Stomach (tissue), 19 donors: ENCODE measurements at places on chromosomes 5 and 9.

DNA sequence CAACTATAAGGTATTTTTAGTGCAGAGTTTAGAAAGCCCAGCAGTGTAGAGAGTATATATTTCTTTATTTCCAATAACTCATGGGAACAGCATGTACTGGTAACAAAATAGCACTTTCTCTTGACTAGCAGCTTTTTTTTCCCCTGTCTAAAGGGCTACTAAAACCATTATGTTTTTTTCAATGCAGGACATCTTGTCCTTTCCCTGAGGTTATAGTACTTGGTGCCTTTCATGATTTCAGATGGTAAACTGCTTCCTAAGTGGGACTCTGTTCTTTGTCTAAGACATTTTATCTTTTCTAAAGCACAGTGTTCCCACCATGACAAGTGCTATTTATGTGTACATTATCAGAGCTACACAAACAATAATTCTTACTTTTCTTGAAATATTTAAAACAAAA, 122.3 kb downstream of the SLC24A2 start:
- H3K4me3 ChIP-seq = no peak overlapping the region
- H3K36me3 ChIP-seq = no peaks in the 10 kb centered on the region
- H3K27me3 ChIP-seq = no peaks in the 10 kb centered on the region
- H3K27ac ChIP-seq = no peak overlapping the region

- H3K4me3 ChIP-seq = no peak overlapping the region
- no peak for DNase-seq
- H3K36me3 ChIP-seq = no peaks in the 10 kb centered on the region
- H3K27me3 ChIP-seq = no peaks in the 10 kb centered on the region
Observed at GRCh38 chr9:116298878-116299391, 145.3 kb downstream of the PAPPA start.

- H3K27ac ChIP-seq = no peak overlapping the region
- DNase-seq = no peak
- peaks cover 14% of the 10 kb centered on the region for H3K36me3 ChIP-seq
- peaks cover 5% of the 10 kb centered on the region for H3K4me1 ChIP-seq
- no peak overlapping the region for H3K4me3 ChIP-seq
Observed at GRCh38 chr9:6838158-6838557, 80.4 kb downstream of the KDM4C start.

- no peak for DNase-seq
- H3K4me1 ChIP-seq = no peaks in the 10 kb centered on the region
- no peak overlapping the region for H3K27ac ChIP-seq
- no peak overlapping the region for H3K4me3 ChIP-seq
Observed at GRCh38 chr9:116816484-116816883, 129.4 kb downstream of the TRIM32 start.

- H3K27me3 ChIP-seq = no peaks in the 10 kb centered on the region
- no peak overlapping the region for H3K27ac ChIP-seq
- peaks cover 5% of the 10 kb centered on the region for H3K4me1 ChIP-seq
- no peaks in the 10 kb centered on the region for H3K36me3 ChIP-seq
Observed at GRCh38 chr5:169347786-169348185, 46.8 kb upstream of the SLIT3 start.

- DNase-seq = no peak
- no peaks in the 10 kb centered on the region for H3K36me3 ChIP-seq
- H3K4me1 ChIP-seq = no peaks in the 10 kb centered on the region
- no peaks in the 10 kb centered on the region for H3K27me3 ChIP-seq
Observed at GRCh38 chr5:18067615-18068014, 433.4 kb downstream of the TAF11L14 start.

GRCh38 chr5:90353254-90353653, 56.3 kb downstream of the CETN3 start:
- H3K27me3 ChIP-seq = no peaks in the 10 kb centered on the region
- no peak overlapping the region for H3K27ac ChIP-seq
- no peaks in the 10 kb centered on the region for H3K36me3 ChIP-seq
- no peak for DNase-seq

DNA sequence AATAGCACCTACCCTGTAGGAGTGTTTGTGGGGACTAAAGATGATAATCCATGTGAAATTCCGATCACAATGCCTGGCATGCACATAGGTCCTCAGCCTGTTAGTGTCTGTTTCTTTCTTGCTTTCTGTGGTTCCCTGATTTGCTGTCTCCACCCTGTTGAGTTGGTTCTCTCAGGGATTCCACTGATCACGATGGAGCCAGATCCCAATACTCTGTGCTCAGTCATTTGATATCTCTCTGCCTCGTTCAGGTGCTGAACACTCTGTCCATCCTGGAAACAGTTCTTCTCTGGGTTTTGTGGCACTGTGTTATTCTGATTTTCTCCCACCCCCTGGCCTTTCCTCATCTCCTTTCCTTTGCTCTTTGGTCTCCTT, 60.8 kb downstream of the ARHGAP26 start:
- peaks cover 57% of the 10 kb centered on the region for H3K4me1 ChIP-seq
- no peak overlapping the region for H3K27ac ChIP-seq
- no peaks in the 10 kb centered on the region for H3K36me3 ChIP-seq
- H3K4me3 ChIP-seq = no peak overlapping the region
- H3K27me3 ChIP-seq = no peaks in the 10 kb centered on the region

DNA sequence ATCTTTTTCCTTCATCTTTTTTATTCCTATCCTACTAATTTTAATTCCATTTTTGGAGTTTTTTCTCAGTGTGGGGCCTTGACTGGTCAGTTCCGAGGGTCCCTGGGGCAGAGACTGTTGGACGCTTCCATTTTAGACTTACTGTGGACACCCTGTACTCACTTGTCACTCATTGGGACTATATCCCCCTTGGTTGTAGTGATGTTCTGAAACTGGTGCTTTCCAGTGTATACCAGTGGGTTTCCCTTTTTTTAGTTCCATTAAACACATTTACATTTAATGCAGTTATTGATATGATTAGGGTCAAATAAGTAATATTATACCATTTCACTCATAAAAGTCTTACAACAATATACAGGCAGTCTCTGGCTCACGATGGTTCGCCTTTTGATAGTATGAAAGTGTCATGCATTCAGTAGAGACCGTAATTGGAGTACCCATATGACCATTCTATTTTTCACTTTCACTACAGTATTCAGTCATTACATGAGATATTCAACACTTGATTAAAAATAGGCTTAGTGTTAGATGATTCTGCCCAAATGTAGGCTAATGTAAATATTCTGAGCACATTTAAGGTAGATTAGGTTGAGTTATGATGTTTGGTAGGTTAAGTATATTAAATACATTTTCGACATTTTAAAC, 46.0 kb downstream of the CNOT6 start:
- H3K36me3 ChIP-seq = peaks cover 33% of the 10 kb centered on the region
- no peak overlapping the region for H3K4me3 ChIP-seq
- H3K27ac ChIP-seq = no peak overlapping the region
- no peaks in the 10 kb centered on the region for H3K27me3 ChIP-seq
- no peak for DNase-seq

DNA sequence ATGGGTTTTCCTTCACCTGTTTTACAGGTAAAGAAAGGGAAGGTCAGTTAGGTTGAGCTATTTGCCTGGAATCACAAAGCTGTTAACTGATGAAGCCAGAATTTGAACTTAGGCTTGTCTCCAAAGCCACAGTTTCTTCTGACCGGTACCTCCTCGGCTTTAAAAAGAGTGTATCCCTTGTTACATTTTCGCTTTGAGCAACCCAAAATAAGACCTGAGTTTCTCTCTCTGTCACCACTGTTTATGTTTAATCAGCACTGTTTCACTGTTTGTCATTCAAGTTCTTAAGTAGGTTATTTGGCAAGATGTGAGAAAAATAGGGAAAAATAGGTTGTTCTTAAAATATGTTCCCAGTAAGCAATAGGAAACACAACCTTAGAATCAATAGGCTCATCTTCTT, 84.6 kb downstream of the VCAN start:
- H3K27ac ChIP-seq = no peak overlapping the region

GRCh38 chr9:22037954-22038690, 29.0 kb upstream of the CDKN2B start:
- H3K4me3 ChIP-seq = no peak overlapping the region
- peaks cover 3% of the 10 kb centered on the region for H3K4me1 ChIP-seq
- H3K36me3 ChIP-seq = no peaks in the 10 kb centered on the region
- no peak overlapping the region for H3K27ac ChIP-seq
- peak; percentile 34 for DNase-seq

GRCh38 chr5:99316484-99316883, 387.7 kb upstream of the CHD1 start:
- no peaks in the 10 kb centered on the region for H3K36me3 ChIP-seq
- H3K4me1 ChIP-seq = no peaks in the 10 kb centered on the region
- no peaks in the 10 kb centered on the region for H3K27me3 ChIP-seq

GRCh38 chr9:89177944-89178829, at the start of gene SHC3:
Gene SHC3 (minus strand): TSS chr9:89178818. CDS start chr9:89178460, 358 bp downstream.
- DNase-seq = no peak
- peak within 1 kb of the TSS; percentile 51 for H3K4me3 ChIP-seq
- H3K27me3 ChIP-seq = peaks cover 20% of the 10 kb centered on the region
- H3K27ac ChIP-seq = peak within 1 kb of the TSS; percentile 78
- no peaks in the 10 kb centered on the region for H3K36me3 ChIP-seq
- H3K4me1 ChIP-seq = peaks cover 37% of the 10 kb centered on the region

DNA sequence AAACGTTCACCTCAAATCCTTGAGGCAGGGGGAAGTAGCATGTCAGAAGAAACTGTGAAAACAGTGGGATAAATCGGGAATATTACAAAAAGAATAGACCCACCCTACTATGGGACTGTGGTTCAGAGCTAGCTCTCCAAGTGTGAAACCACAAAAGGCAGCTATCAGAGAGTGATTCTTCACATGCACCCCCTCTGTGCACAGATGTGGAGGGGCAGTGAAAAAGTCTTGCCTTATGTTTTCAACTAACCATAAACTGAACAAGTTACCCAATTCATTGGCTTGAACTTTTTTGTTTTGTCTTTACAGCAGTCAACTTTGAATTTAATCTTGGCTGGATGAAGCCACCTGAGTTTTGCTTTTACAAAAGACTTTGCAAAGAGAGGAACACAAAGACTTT, 98.8 kb upstream of the NR4A3 start:
- no peak overlapping the region for H3K27ac ChIP-seq
- H3K27me3 ChIP-seq = no peaks in the 10 kb centered on the region
- H3K4me1 ChIP-seq = peaks cover 6% of the 10 kb centered on the region
- no peak overlapping the region for H3K4me3 ChIP-seq
- no peak for DNase-seq

GRCh38 chr5:138875946-138876345, 811 bp upstream of the LRRTM2 start:
- no peaks in the 10 kb centered on the region for H3K36me3 ChIP-seq
- peaks cover 18% of the 10 kb centered on the region for H3K4me1 ChIP-seq
- no peak for DNase-seq
- H3K27me3 ChIP-seq = no peaks in the 10 kb centered on the region

- no peak overlapping the region for H3K4me3 ChIP-seq
- no peak for DNase-seq
- no peak overlapping the region for H3K27ac ChIP-seq
- no peaks in the 10 kb centered on the region for H3K4me1 ChIP-seq
Observed at GRCh38 chr5:137699336-137700281, 36.3 kb downstream of the KLHL3 start.

DNA sequence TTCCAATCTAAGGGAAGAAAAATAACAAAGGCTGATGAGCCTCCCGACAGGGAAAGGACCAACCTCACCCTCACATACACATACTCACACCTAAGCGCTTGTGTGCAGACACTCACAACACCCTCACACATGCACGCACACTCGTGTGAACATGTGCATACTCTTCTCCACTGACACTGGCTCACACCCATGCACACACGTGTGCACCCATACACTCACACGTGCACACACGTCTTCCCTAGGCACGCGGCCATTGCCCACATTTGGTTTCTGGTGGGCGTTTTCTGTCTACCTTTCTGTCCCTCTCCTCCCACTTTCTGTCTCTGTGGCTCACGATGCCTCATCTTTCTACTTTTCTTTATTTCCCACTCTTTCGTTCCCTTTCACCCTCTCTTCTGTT, 169.7 kb upstream of the MVB12B start:
- H3K4me3 ChIP-seq = no peak overlapping the region
- no peaks in the 10 kb centered on the region for H3K36me3 ChIP-seq
- H3K27me3 ChIP-seq = no peaks in the 10 kb centered on the region
- H3K27ac ChIP-seq = no peak overlapping the region
- no peaks in the 10 kb centered on the region for H3K4me1 ChIP-seq
- no peak for DNase-seq

DNA sequence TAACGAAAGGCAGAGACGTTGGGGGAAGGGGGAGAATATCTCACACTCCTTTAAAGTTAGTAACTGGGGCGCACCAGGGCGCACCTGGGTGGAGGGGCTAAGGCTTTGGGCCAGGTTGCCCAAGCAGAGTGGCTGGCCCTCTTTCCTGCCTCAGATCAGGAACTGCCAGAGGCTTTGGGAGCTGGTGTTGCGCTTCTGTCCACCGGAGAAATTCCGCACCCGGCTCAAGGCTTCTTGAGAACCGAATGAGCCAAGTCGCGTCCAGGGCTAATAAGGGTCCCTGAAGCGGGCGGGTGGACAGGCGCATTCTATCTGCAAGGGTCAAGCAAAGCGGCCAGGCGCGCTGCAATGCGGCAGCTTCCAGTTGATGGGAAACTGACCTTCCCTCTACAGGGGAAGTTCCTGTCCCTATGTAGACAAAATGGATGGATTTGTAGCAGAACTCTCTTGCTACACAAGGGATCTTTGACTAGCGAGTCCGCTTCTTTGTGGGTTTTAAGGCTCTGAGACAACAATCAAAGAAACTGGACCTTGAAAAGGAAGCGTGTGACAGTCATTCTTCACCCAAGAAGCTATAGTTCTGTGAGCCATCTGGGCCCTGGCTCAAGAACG, 5.5 kb downstream of the PAX5 start:
- no peaks in the 10 kb centered on the region for H3K36me3 ChIP-seq
- peaks cover 72% of the 10 kb centered on the region for H3K27me3 ChIP-seq
- peaks cover 55% of the 10 kb centered on the region for H3K4me1 ChIP-seq
- no peak for DNase-seq
- H3K4me3 ChIP-seq = no peak overlapping the region
- H3K27ac ChIP-seq = no peak overlapping the region

- no peaks in the 10 kb centered on the region for H3K4me1 ChIP-seq
- no peaks in the 10 kb centered on the region for H3K36me3 ChIP-seq
- no peak overlapping the region for H3K27ac ChIP-seq
- no peak for DNase-seq
- no peak overlapping the region for H3K4me3 ChIP-seq
Observed at GRCh38 chr9:82164159-82164558, 175.6 kb downstream of the SPATA31D1 start.

GRCh38 chr5:122300374-122300773, 11.7 kb upstream of the SNCAIP start:
- no peak overlapping the region for H3K4me3 ChIP-seq
- no peaks in the 10 kb centered on the region for H3K27me3 ChIP-seq
- no peak for DNase-seq
- no peak overlapping the region for H3K27ac ChIP-seq

DNA sequence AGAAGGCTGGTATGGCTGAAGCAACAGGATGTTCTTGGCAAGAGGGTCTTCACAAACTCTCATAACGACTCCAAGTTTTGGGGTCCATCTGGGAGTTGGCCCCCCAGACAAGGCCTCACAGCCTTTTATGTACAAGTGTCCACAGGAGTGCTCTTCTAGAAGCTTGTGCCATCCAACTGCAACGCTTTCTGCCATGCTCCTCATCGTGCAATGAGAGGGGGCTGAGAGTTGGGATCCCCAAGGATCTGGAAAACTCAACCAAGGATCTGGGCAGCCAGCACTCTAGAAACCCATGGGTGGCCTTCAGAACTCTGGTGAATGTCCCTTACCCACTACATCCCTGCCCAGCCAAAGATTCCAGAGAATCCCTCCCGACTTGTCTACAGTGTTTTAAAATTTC, 8.5 kb upstream of the AMBP start:
- H3K27me3 ChIP-seq = no peaks in the 10 kb centered on the region
- H3K4me3 ChIP-seq = no peak overlapping the region
